ENCODE measurements at places on chromosomes 5 and 9.

- no peak overlapping the region for H3K27ac ChIP-seq
- H3K36me3 ChIP-seq: no peaks in the 10 kb centered on the region
- no peak overlapping the region for H3K4me3 ChIP-seq
- H3K27me3 ChIP-seq: no peaks in the 10 kb centered on the region
- H3K4me1 ChIP-seq: no peaks in the 10 kb centered on the region
- DNase-seq: no peak
Measured at GRCh38 chr5:127101935-127102334, 28.6 kb upstream of the C5orf63 start.

DNA sequence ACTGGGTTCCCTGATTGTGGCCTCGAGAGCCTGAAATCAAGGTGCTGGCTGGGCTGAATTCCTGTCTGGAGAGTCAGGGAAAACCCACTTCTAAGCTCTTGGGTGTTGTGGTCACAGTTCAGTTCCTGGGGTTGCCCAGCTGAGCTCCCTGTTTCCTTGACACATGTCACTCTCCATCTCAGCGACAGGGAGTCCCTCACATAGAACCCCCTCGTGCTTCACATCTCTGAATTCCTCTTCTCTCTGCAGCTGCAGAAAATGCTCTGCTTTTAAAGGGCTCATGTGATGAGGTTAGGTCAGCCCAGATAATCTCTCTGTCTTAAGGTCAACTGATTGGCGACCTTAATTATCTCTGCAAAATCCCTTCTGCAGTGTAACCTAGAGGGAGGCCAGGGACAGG lies 53.5 kb upstream of the NFIL3 start:
- H3K27me3 ChIP-seq: no peaks in the 10 kb centered on the region
- DNase-seq: no peak
- no peaks in the 10 kb centered on the region for H3K36me3 ChIP-seq
- H3K4me1 ChIP-seq: no peaks in the 10 kb centered on the region
- H3K4me3 ChIP-seq: no peak overlapping the region

DNA sequence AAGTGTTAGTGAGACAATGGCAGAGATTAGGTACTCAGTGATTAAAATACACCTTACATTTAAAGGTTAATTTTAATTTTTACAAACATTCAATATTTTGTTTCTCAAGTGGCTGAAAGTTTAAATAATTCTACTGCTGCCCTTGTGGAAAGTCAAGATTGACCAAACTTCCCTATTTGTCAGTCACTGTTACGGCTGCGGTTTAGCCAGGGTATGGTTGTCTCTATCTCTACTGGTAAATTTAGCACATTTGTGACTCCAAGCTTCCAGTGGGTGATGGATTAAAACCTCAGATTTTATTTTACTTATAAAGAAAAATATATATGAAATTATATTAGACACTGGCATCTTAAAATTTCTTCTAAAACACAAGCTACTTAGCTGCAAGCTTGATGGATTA lies 368.4 kb downstream of the CDH18 start:
- no peaks in the 10 kb centered on the region for H3K27me3 ChIP-seq
- no peak for DNase-seq
- H3K4me3 ChIP-seq: no peak overlapping the region
- no peak overlapping the region for H3K27ac ChIP-seq

DNA sequence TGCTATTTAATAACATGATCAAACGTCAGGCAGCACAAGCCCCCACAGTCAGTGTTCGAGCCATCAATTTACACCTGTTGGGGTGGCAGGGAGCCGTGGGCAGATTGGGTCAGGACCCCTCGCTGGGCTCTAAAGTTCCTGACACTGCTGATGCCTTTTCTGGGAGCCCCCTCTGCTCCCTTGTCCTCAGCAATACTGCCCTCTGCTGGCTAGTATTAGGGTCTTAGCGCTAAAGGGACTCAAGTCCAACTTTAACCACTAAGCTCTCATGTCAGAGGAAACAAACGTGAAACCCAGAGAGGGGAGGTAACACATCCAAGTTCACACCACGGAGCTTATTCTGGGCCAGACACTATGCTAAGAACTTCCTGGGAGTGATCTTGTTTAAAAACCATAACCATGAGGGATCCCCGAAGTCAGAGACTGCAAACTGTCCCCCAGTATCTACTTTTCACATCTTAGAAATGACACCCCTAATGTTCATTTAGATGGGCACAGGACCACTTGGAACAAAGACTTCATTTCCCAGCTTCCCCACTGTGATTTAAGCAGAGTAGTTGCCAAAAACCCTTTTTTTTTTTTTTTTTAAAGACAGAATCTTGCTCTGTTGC lies 20.4 kb downstream of the ANKS6 start:
- H3K4me1 ChIP-seq: peaks cover 22% of the 10 kb centered on the region
- H3K27me3 ChIP-seq: no peaks in the 10 kb centered on the region
- peak overlapping the region; percentile 32 for H3K27ac ChIP-seq
- H3K36me3 ChIP-seq: peaks cover 15% of the 10 kb centered on the region

DNA sequence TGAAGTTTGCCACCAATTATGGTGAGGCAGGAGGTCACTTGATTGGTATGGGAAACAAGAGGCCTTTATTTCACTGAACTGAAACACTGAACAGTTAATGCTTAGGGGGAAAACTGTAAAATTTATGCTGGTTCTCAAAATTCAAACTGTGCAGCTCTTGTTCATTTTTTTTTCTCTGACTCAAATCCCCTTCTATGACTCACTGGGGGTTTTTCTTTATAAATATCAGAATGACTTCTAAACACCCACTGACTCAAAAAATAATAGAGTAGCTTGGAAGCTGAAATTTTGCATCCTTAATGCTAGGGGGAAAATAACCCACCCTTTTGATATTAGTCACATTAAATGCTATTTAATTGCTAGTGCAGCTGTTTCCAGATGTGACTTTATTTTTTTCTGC lies 24.1 kb upstream of the OTP start:
- DNase-seq: no peak
- no peaks in the 10 kb centered on the region for H3K36me3 ChIP-seq
- no peaks in the 10 kb centered on the region for H3K27me3 ChIP-seq
- H3K27ac ChIP-seq: no peak overlapping the region
- no peaks in the 10 kb centered on the region for H3K4me1 ChIP-seq

All from PC-9 (cell line).